Kidney (tissue), 22 donors: ENCODE measurements at places on chromosomes 12 and 14.

- no peak for DNase-seq
Observed at GRCh38 chr12:23687947-23688346, 261.5 kb downstream of the SOX5 start.

GRCh38 chr14:27739657-27740156 lies 1026.9 kb upstream of the FOXG1 start:
- no peak for DNase-seq

DNA sequence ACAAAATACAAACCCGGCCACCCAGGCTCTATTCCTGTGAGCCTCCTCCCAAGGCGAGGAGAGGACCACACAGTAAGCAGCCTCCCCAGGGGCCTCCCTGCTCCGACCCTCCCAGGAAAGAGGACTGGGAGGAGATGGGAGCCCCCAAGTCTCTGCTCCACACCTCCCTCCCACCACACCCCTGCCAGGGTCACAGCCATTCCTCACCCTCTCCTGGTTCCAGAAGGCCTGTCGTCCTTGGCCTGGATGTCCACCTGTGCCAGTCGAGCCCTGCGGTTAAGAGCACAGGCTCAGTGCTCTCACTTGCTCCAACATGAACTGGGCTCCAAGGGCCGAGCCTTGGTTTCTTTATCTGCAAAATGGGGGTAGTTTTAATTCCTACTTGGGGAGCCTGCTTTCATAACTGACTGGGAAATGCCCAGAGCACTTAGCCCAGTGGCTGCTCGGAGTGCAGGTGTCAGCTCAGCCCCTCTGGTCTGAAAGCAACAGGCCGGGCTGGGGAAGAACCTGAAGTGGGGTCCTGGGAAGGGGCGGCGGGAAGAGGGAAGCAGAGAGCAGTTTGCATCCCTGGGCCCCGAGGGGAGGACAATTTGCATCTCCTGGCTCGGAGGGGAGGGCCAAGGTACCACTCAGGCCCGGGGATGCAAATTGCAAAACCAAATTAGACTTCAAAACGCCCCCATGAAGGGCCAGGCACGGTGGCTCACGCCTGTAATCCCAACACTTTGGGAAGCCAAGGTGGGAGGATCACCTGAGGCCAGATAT lies 23.6 kb downstream of the TCHP start:
- no peak for DNase-seq

DNA sequence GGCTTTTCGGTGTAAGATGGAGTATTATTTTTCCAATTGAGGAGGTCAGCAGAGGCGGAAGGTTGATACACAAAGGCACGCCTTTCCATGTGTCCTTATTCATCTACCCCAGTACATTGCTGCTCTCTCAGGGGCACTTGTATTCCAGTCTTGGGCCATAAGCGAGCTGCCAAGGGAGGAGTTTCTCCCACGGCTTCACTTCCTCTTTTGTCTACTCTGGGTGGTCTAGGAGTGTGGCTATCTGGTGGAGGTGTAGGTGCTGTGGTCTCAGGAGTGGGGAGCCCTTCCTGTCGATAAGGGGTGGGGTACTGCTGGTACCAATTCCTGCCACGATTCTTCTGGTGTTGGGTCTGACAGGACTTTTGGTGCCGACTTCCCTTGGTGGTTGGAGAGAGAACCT lies 73.4 kb downstream of the GAS2L3 start:
- no peak for DNase-seq

DNA sequence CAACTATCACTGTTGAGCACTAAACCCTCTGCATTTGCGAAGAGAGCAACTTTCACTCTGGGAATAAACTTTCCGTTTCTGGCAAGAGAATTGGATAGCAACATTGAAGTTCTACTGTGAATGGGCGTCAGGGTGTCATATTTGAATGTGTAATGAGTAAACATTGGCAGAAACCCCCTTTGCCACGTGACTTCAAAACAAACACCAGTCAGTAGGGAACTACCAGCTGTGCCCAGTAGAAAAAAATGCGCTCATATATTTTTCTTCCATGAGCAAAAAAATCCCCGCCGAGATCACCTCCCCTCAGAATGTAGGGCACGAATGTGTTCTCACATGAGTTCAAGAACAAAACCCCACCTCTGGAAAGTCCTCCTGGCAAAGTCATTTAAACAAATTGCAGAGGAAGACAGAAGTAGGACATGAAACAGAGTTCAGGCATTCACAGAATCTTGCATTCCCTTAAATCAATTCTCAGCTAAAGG lies 80.6 kb downstream of the BTG1 start:
- no peak for DNase-seq

DNA sequence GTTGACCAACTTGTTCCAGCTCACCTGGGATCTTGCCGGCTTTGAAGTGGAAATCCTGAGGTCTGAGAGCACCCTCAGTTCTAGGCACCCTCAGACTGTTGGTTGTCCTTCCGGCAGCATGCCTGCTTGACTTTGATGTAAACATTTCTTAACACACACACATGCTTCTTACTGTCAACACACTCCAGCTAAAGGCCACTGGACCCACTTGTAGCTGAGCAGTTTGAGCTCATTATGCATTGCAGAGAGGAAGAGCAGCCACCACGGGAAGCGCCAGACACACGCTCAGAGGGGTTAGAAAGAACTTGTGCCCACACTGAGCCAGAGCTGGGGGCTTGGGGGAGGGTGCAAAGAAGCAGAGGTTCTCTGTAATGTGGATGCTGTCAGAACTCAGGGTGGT lies 55.8 kb downstream of the TNFAIP2 start:
- peak; percentile 18 for DNase-seq

DNA sequence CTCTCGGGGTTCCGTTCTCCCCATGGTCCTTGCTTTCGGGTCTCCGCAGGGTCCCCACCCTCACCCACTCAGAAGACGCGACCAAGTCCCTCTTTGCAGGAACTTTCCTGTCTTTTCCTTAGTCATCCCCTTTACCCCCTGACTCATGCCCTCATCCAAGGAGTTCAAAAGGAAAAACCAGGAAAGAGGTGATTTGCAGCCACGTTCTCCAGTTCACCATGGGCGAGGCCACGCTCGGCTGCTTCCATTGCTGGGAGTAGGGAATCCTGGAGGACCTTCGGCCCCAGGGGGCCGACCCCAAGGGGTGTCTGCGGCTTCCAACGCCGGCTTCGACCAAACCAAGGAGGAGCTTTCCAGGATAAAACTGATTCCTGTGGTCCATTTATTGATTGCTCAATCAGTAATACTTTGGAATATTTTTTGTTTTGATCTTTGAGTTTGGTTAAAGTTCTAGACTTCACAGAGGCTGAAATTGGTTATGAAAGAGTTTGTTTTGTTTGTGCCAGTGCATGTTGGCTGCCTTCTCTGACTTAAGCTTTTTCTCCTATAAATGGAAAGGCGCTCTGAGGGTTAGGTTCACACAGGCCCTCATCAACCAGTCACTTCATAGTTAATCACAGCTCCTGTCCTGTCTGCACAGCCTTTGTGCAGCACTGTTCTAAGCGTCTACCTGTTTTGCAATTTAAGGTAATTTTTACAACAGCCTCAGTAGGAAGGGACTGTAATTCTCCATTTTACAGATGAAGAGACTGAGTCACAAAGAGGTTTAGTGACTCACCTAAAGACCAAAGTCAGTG lies 827 bp downstream of the ALDH2 start:
- peak; percentile 49 for DNase-seq

GRCh38 chr14:56854325-56854724 lies 44.0 kb upstream of the OTX2 start:
- no peak for DNase-seq

DNA sequence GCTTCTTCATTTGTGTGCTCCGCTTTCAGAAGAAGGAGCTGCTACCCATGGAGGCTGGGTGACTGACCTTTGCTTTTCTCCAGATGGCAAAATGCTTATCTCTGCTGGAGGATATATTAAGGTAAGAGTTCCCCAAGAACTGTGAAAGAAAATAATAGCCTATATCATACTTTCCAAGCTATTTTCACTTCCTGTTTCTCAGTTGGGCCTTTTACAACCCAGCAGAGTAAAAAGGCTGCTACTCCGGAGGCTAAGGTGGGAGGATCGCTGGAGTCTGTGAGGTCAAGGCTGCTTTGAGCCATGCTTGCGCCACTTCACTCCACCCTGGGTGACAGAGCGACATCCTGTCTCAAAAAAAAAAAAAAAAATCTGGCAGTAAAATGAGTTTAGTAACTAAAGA lies 82.1 kb downstream of the APAF1 start:
- no peak for DNase-seq

DNA sequence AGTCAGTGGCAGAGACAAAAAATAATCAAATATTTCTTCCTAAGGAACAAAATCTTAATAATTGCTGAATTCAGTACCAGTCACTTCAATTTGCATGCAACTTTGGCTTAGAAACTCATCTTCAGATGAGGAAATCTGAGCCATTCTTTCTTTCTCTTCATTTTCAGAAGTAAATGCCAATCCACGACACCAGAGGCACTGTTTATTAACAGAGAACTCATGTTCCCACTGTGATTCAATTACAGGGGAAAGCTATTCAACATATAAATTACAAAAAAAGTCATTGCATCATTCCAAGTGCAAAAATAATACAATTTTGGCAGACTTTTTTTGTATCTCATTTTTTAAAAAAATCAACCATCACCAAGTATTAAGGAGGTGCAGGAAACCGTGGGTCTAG lies 816.1 kb upstream of the TMEM132C start:
- DNase-seq = no peak

GRCh38 chr14:94088516-94088915 lies 7.4 kb downstream of the IFI27L1 start:
- DNase-seq = no peak

- no peak for DNase-seq
Observed at GRCh38 chr12:68495336-68496070, 115.2 kb upstream of the RAP1B start.

DNA sequence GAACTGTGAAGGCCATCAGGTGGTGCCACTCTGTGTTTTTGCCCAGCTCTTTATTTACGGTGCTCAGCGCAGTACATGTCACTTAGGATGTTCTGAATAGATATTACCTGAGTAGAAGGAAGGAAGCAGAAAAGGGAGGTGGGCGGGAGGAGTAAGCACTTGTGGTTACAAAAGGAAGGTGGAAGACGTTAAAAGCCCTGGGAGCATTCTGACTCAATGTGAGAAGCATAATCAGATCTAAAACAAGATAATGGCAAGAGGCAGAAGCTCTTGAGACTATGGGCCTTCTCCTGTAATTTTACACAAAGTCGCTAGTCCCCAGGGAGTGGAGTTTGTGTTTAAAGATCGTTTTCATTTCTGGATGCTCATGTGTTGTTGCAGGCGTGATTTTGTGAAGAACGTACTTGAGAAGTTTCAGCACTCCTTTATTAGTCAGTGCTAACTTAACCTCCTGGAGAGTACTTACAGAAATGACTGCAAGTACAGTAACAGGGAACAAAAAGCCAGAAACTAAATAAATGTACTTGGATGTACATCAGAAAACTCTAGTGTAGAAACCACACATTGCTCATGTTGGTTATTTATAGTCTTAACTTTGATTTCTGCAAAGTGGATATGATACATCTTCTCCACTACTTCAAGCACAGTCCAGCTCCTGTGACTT lies 1523.5 kb downstream of the AACS start:
- DNase-seq = no peak

- DNase-seq = no peak
Observed at GRCh38 chr12:28988325-28988704, 160.8 kb upstream of the FAR2 start.

GRCh38 chr12:52946334-52946733 lies 2.6 kb upstream of the KRT18 start:
- DNase-seq = no peak

DNA sequence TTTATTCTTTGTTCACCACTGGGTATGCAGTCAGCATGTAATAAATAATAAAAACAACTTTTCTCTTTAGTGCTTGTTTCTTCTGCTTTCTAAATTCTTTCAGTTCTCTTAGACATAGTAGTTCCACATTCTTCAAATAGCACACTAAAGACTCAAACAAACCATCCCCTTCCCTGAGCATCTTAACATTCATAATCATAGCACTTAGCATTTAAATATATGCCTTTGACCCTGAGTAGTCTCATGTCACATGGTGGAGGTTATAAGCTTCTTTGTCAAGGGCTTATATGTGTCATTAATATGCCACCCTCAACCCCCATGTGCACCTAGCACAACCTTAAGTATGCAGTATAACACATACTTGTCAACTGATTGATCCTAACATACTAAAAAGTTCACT lies 212.7 kb downstream of the PHLDA1 start:
- DNase-seq = no peak

DNA sequence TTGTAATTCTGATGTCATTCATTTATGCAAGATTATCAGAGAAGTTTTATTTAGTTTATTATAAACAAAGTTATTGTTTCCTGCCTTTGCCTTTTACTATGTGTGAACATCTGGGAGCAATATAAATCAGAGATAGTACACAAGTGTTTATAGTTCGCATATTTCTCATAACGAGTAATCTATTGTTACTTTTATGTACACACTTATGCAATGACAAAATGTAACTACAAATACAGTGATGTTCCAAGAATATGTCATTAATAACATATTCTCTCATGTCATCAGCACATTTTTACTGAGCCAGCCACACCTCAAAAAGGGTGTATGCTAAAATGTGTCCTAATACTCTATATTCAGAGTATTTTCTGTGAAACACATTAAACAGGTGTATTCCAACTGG lies 243.2 kb downstream of the ALX1 start:
- DNase-seq = no peak

GRCh38 chr12:121793440-121793837 lies at the start of gene RHOF:
TSS of gene RHOF (minus strand) at chr12:121793688. CDS start at chr12:121793633, 55 bp downstream.
- no peak for DNase-seq

GRCh38 chr12:71587012-71587411 lies 76.6 kb downstream of the ZFC3H1 start:
- DNase-seq = no peak

GRCh38 chr12:1313906-1314305 lies 280.5 kb downstream of the FBXL14 start:
- DNase-seq = no peak

GRCh38 chr12:103442822-103443221 lies 52.9 kb downstream of the C12orf42 start:
- no peak for DNase-seq

GRCh38 chr12:12529783-12530421 lies 32.8 kb downstream of the DUSP16 start:
- no peak for DNase-seq

DNA sequence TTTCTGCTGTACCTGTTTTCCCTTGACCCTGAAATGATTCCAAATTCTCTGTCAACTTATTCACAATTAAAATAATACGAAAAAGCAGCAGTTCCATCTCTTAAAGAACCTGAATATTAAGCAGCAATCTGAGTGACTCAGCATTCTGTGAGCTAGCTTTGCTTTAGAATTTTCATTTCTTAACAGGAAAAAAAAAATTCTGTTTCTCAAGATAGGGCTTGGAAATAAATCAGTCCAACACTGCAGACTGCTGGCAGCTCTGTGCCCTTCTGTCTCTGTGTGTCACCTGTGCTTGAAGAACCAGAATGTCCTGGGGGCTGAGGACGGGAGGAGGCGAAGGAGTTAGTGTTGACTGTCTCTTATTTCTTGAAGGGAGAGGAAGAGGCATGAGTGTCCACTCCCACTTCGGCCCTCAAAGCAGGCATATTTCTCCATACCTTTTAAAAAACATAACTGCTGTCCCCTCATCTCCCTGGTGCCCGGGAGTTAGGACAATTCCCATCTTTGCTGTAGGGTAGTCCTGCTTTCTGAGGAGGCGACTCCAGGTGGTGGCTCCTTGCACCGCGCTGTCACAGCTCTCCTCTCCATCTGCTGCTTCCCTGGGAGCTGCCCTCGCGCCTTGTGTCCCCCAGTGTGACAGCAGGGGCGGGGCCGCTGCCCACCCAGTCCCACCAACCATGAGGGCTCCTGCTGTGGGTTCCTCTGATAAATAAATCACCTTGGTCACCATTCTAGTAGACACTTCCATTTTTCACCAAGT lies 203.1 kb downstream of the CALM1 start:
- DNase-seq = no peak
